ENCODE measurements at places on chromosomes 5 and 9.

DNA sequence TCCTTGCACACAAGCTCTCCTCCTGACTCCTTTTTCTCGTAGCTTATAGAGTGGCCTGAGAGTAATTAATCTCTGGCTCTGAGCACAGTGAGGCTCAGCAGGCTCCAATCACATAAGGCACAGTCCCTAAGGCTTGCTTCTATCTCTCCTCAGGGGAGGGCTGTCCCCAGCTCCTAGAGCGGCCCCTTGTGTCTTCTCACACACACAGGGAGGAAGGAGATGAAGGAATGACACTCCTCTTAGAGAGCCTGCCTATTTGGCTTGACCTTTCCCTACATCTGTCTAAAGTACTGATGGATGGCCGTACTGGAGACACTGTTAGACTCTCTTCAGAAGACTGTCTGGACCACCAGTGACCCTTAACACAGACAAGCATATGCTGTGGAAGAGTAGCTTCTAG is 12.9 kb downstream of the TAS2R1 start:
- peak; percentile 27 for ATAC-seq

GRCh38 chr5:174284873-174285272 is 239.4 kb downstream of the NSG2 start:
- no peak for ATAC-seq

GRCh38 chr9:134521817-134522501 is 119.6 kb upstream of the COL5A1 start:
- ATAC-seq = no peak

DNA sequence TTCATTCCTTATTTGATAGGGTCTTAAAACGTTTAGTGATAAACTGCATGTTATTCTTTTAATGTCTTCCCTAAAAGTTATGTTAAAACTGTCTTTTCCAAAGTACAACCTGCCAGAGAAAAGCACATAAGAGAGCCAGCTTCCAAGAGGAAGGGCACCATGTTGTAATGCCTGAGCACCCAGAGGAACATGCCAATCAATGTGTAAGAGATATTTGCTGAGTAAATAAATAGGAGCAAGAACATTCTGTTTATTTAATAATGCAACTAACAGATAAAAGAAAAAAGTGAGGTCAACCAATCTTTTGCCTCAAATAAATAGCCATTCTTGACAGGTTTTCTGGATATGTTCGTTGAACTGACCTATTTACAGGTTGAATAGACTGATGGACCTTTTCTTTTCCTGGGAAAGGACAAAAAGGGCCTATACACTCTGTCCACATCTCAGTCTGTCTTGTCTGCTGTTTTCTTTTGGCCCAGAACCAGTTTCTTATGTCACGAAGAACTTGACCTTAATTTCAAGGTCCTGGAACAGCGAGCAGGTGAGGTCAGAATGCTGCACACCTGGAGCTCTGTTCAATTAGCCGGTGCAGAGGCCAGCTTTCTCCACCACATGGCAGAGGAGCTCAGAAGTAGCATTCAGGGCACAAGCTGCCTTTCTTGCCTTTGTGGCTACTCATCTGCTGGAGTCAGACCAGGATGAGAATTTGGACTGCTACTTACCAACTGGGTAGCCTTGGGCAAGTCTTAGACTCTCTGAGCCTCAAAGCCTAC is 77.7 kb downstream of the PLCXD3 start:
- no peak for ATAC-seq

GRCh38 chr9:33092634-33093033 is 16.2 kb upstream of the SMU1 start:
- ATAC-seq = no peak

GRCh38 chr9:8430945-8431344 is 631.4 kb upstream of the DMAC1 start:
- no peak for ATAC-seq

Measured in SK-N-SH treated with all-trans-retinoic acid at 6 μM for 48 hours (cell line).